AG09309 (cell line): ENCODE measurements at places on chromosomes 1 and 21.

DNA sequence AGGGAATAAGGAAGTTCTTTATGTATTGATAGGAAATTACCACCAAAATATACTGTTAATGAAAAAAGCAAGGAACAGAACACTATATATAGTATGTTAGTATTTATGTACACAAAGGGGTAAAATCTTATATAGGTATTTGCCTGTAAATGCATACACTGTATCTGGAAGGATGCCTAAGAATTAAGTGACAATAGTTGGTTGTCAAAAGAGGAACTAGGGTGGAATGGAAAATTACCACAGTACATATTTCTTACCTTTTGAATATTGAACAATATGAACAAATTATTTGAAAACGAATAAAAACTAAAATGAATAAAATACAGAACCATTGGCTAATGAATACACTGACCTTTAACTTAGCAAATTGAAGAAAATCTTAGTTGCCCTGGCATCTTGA lies 13.6 kb downstream of the ARPC5 start:
- DNase-seq = no peak

GRCh38 chr1:1758692-1759455 lies 19.4 kb downstream of the NADK start:
- no peak for DNase-seq

DNA sequence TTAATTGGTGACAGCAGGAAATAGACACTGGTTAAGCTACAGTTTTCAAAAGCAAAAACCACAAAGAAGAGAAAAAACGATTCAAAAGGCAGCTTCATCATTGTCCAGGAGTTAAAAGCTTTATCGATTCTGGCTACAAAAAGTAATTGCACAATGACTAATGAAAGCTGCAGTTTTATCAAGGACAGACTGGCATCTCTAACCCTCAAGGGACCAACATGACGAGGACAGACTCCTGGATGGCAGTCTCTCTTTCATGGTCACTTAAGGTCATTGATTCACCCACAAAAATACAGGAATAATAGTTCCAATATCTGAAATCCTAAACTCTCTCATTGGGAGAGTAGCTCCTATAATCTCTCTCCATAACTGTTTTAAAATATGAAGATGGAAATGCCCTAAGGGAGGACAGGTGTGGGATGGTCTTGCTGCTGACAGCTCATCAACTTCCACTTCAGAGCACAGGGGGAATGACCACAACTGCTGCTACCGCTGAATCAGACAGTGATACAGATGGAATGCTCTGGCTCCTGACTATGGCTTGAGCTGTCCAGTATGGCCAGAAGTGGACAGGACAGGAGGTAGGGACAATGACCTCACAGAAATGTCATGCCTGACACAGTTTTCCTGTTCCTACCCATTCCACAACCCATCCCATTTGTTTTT lies 17.4 kb upstream of the CPLANE2 start:
- no peak for DNase-seq

DNA sequence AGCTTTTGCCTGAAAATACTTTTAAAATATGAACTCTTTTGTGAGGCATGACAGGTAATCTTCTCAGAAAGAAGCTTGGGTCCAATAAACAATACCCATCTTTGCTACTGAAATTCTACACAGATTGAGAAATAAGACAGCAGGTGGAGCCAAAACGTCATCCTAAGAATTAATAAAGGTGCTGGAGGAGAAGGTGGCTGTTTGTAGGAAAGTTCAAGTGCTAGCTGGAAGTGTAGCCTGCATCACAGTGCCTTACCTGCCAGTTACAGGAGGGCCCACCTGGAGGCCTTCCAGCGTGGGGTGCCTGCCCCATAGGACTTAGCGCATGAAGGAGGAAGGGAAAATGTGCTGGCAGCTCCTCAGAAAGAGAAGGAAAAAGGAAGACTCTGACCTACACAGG lies 93.7 kb downstream of the TTC3 start:
- DNase-seq = no peak

DNA sequence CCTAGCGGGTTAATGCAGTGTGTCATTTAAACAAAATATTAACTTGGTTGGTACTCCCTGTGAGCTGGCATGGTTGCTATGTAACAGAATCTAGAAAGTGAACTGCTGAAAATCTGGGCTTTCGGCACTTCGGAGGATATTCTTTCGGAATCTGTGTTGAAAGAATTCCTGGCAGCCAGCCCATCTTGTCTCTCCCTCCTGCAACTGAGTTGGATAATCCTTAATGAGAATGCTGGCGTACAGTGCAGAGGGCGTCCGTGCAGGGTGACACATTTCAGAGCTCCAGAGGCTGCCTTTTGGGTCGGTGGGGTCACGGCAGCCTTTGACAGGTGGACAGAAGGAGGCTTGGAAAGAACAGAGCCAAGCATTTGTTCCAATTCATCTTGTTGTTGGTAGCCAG lies 3.7 kb downstream of the KAZN start:
- no peak for DNase-seq

GRCh38 chr1:206110161-206110560 lies 7.0 kb downstream of the AVPR1B start:
- DNase-seq = no peak

GRCh38 chr1:235671992-235672391 lies 22.4 kb upstream of the GNG4 start:
- DNase-seq = no peak

- no peak for DNase-seq
Observed at GRCh38 chr1:58931756-58932155, 147.9 kb upstream of the JUN start.

GRCh38 chr1:86153836-86154235 lies 2.7 kb downstream of the COL24A1 start:
- peak; percentile 42 for DNase-seq

DNA sequence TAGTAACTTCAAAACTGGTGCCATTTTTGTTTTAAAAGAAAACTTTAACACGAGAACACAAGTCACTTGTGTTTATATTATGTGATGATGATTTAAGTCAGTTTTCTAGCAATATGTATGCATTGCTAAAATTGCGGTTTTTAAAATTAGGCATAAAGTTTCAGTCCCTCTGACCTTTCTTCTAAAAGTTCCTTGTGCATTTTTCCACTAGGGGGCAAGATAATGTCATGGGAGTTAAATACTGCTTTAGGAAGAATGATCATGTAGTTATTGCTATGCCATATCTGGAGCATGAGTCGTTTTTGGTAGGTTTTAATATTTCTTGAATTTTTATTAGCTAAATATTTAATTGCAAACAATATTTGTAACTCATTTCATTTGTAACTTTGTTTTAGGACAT lies 10.7 kb downstream of the CDC7 start:
- DNase-seq = peak; percentile 13

GRCh38 chr1:87226341-87226760 lies 102.3 kb upstream of the LMO4 start:
- peak; percentile 97 for DNase-seq

GRCh38 chr1:31757204-31757679 lies 6.9 kb downstream of the ADGRB2 start:
- DNase-seq = no peak

GRCh38 chr1:21703318-21703963 lies 34.3 kb upstream of the RAP1GAP start:
- peak; percentile 68 for DNase-seq

DNA sequence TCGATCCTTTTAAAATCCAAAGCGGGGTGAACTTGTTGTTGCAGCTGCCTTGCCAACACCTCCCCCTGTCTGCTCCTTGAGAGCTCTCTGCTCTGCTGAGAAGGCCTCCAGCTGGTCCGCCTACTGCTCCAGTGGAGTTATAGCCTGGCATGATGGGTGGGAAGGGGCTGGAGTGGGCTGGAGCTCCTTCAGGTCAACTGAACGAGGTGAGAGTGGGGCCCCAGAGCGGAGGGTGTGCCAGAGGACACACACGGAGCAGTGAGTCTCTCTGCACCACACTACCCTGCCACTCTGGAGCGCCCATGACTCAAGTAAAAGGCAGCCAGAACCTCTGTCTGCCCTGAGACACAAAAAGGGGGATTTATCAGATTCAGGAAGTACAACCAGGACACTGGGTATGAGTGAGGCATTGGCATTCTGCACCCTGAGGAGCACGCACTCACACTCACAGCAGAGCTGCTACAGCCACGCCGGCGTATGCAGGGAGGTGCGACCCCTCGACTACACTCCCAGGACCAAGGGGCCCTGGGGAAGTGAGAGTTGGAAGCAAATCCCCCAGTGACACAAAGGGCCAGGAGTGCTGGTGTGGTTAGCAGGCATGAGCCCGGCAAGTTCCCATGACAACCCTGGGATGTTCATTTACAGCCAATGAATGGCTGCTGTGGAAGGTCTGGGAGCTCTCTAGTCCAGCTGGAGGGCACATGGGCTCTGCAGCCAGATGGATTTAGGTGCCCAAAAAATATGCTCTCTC lies 28.0 kb upstream of the EVA1B start:
- DNase-seq = no peak

- DNase-seq = no peak
Observed at GRCh38 chr1:85091671-85092280, 43.5 kb upstream of the MCOLN3 start.

- DNase-seq = no peak
Observed at GRCh38 chr1:9593492-9594465, 5.1 kb downstream of the TMEM201 start.

DNA sequence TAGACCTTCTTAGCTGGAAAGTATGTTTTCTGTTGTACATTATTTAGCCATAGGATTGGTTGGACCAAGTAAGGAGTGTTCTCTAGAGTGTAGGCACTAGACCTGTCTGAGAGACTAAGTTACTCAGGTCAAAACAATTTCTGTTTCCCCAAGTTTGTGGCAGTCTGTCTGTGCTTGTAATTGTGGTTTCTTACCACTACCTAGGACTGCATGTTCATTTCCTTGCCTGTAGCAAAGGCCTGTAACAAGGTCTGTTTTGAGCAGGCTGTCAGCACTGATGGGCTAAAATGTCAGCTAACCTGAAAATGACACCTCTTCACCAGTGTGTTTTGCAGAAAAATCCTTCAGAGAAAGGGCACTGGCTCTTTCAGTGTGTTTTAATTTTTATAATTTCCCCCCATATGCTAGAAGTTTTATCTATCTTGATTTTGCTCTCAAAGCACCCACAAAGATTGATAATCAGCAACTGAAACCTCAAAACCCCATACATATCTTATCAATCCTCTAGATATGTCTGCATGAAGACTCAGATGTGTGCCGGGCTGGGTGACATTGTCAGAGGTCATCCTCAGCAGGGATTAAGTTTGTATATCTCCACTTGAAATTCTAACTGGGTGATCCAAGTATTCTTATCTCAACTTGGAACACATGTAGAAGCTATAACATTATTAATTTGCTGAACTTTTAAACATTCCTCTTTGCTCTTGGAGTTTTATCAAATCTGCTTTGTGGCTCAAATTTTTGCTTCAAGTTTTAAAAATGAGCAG lies 50.7 kb upstream of the ST6GALNAC3 start:
- no peak for DNase-seq

- no peak for DNase-seq
Observed at GRCh38 chr1:86706018-86706635, 1.8 kb downstream of the SH3GLB1 start.

DNA sequence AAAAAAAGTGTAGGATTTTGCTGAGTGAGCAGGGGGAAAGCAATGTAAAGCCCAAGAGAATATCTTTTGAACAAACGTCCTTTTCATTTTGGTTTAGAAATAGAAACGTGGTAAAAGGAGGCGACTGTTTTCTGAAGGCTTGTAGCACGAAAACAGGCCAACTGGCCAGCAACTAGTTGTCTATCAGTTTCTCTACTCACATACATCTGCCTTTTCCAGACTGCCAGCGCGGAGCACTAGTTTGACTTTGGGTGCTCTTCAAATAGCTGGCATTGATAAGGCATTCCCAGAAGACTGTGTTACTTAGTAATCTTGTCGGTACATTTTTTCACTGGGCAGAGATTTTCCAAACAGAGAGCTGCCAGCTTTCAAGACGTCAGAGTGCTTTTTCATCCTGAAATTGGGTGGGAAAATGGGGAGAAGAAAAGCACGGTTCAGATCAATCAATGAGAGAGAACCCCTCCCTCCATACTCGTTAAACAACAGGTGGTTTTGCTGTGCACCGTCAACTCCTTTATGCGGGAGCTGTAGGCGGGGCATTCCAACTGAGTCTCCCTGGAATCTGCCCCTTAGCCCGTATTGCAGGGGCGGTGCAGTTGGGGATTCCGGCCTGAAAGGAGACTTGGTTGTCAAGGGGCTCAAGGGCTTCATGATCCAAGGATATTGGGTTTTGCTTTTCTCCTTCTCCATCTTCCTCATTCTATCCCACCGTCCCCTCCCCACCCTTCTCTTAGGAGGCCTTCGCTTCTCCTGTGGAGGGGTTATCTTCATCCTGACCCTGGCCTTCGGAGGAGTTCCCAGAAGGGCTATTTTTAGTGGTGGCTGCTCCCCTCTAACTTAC lies 884 bp upstream of the LRRC8C start:
- DNase-seq = no peak

- no peak for DNase-seq
Observed at GRCh38 chr1:52455686-52456085, 51.3 kb downstream of the PRPF38A start.

DNA sequence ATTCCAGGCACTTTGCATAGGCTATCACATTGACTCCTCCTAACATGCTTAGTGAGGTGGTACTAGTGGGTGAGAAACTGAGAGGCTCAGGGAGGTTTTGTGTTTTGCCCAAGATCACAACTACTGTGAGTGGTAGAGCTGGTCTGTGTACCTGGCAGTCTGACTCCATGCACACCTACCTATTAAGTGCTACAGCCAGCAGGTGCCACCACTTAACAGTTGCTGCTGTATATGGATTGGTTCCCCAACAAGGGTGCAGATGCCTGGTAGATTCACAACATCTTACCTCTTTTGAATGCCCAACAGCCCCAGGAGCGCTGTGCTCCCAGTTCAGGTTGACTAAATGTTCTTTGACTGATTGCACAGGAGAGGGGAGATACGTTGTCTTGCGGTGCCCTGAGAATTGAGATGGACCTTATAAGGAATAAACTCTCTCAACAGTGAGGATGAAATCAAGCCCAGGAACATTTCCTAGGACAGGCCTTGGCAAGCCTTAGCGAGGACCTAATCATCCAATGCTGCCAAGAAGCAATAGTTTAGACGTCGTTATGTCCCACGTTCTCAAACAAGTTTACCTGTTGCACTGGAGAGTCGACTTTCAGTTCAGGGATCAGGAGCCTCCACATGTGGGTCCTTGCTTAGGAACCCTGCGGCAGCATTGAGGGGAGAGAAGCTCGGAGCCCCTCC lies 78.9 kb upstream of the F3 start:
- DNase-seq = no peak

DNA sequence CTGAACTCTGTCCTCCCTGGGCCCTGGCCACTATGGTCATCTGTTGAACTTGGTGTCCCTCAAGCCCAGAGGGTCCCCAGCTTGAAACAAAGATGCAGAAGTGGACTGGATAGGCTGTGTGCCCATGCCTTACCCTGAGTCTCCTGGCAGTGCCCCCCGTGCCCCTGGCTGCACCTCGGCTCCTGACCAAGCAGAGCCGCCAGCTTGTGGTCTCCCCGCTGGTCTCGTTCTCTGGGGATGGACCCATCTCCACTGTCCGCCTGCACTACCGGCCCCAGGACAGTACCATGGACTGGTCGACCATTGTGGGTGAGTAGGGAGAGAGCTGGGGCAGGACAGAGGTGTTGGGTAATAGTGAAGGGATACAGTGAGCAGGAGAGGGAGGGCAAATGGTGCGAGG lies 10.7 kb downstream of the TIE1 start:
- no peak for DNase-seq
